ENCODE measurements at places on chromosomes 13 and 19.

- no peak for DNase-seq
These were observed 61.4 kb downstream of the SLC10A2 start for GRCh38 chr13:103004661-103005345.

DNA sequence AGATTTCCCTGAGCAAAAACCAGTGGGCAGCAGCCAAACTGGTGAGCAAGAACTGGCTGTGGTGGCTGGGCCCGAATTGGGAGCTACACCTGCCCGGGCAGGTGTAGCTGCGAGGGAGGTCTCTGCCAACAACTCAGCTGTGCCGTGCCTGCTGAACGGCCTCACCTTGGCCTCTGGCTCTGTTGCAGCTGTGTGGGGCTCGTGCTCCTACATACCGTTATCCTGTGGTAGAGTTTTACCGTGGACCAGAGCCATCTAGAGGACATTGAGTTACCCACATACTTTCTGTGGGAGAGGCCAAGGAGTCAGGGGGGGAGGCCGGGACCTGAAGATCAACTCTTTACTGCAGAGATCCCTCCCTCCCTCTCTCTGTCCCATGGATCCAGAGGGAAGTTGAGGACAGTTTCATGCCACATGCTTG, 113.2 kb downstream of the TM9SF2 start:
- no peak for DNase-seq

- no peak for DNase-seq
These were observed 6.1 kb upstream of the LILRA5 start for GRCh38 chr19:54319049-54319448.

DNA sequence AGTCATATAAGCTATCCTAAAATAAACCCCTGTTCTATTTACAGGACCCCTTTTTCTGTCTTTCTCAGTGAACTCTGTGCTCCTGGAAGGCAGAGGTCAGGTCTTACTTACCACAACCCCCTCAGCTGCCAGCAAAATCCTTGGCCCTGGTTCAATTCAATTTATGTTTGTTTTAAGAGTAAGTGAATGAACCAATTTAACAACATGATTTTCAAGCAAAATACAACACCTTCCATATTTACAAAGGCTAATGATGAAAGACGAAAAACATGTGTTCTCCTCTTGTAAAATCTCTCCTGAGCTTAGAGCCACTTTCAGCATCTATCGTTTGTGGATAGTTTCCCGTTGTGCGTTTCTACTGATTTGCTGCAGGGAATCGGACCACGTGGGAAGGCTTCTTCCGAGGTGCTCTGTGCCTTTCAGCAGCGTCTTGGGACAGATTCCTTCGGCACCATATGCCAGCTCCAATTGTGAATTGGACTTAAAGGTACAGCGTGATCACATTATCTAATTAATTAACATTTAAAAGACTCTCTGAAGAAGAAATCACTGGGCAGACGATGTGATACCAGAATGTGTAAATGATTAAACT, 411.7 kb downstream of the IRS2 start:
- no peak for DNase-seq

DNA sequence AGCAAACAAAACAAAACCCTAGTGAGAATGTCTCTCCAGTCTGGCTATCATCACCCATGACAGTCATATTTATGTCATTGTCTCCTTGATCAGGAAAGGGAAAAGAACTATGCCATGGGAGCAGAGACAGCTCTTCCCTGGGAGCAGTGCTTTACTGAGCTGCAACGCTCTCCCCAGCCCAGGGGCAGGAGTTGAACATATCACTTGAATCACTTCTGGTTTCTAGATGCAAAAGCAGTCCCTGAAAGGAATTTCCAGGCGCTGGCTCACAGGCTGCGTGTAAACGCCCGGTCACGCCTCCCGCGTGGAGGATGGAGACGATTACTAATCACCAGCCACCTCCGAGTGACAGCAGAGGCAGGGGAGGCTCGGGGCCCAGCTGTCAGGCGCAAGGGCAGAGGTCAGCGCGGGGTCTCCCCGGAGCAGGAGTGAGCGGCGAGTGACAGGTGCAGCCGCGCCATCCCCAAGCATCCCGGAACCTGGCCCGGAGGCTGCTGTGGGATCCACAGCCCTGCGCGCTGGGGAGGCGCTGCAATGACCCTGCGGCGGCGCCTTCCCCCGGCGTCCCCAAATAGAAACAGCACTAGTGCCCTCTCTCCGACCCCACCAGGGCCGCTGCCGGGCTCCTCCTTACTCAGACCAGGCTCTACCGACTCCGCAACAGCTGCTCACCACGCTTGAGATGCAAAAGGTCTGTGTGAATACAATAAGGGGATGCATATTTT, 23.5 kb upstream of the DCLK1 start:
- no peak for DNase-seq

DNA sequence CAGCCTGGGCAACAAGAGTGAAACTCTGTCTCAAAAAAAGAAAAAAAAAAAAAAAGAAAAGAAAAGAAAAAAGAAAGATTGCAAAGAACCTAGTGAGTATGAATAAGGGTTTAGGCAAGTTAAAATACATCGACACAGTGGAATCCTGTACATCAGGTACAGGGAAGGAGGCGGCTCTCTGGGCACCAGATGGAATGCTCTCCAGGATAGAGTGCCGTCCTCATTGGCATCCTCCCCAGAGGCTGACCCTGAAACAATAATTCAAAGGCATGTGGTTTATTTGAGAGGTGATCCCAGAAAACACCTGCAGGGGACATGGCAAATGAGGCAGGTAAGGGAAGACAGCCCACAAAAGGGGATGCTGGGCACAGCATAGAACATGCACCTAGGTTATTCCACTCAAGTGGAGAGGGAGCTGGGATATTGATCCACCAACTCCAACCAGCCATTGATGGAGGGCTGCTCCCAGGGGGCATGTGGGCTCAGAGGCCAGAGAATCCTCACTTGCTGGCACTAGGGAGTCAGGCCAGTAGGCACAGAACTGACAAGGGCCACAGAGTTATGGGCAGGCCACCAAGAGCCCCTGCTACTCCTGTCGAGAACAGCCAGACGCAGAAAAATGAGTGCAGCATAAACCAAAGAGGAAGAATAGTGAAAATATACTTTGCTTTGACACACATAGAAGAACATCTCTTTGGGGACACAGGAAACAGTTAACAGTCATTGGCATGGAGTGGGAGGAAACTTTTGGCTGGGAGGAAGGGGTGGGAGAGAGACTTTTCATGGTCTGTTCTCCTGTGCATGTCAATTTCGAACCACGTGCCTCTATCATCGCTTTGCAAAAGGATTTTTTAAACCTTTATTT, 4.2 kb downstream of the TSPAN16 start:
- DNase-seq = no peak

GRCh38 chr19:35609851-35610353, 2.6 kb upstream of the HAUS5 start:
- no peak for DNase-seq

DNA sequence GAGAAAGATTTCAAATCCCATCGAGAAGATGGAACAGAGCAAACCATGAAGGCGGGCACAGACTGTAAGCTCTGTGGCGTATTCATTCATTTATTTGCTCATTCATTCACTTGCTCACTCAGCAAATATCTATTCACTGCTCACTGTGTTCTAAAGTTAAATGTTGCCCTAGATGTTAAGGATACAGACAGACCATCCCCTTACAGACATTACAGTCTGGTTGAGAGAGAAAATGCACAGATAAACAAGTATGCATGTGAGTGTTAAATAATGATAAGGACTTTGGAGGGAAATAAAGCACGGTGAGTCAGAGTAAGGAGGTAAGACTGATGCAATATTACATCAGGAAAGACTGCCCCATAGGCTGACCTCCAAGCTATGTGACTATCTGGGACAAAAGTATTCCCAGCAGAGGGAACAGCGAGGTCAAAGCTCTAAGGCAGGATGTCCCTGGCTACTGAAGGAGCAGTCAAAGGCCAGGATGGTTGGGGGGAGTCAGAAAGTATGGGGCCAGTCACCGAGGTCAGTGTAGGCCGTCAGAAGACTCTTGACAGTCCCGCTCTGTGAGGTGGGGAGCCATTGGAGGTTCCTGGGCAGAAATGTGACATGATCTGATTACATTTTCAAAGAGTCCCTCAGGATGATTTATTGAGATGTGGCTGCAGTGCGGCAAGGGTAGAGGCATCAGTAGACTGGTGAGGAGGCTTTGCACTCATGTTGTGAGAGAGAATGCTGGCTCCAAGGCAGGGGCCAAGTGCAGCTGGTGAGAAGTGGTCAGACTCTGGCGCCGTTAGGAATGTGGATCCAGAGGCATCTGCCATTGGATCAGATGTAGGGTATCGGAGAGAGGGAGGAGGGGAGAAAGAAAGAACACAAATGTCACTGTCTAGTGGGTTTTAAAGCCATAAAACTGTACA, 37.9 kb downstream of the MBNL2 start:
- DNase-seq = no peak

GRCh38 chr13:101065329-101065728, 351.0 kb downstream of the NALCN start:
- DNase-seq = no peak

- no peak for DNase-seq
These were observed 74.1 kb downstream of the ABCC4 start for GRCh38 chr13:95226932-95227695.

GRCh38 chr13:21402586-21403307, 56.4 kb downstream of the ZDHHC20 start:
- DNase-seq = no peak

DNA sequence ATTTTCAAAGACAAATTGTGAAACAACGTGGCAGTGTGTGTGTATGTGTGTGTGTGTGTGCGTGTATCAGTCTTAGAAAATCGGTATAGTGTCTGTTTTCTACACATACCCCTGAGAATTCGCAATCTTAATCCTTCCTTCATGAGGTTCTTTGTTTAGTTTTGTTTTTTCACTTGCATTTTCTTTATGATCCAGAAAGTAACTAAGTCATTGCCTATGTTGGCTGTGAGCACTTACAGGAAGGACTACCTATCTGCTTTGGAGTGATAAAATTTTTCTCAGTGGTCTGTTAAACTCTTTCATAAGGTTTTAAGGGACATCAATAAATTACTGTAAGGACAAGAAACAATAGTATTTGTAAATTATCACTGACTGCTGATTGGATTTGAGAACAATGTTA, 1587.1 kb downstream of the PCDH9 start:
- DNase-seq = no peak

- DNase-seq = no peak
These were observed 16.4 kb downstream of the SIX5 start for GRCh38 chr19:45752639-45753038.

DNA sequence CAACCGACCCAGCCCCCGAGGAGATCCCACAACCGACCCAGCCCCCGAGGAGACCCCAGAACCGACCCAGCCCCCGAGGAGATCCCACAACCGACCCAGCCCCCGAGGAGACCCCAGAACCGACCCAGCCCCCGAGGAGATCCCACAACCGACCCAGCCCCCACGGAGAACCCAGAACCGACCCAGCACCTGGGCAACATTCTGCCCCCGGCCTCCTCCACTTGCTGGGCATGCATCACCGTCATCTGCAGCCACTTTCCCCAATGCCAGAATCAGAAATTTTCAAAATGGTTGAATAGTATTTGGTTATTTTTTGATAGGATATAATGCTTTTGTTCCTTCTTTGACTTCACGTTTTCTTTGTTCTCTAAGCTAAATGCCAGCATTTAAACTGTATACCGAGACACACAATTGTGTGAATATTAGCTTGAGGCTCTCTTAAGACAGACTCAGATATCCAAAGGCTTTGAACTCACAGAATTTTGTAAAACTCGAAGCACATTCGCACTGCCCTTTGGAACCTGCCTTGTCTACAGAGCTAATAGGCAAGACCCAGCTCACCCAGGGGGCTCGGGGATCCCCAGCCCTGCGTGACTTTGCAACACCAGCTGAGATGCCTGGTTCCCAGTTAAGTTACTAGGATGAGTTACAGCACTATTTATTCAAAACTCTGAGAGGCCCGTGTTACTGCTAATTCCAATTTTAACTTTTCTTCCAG, 15.5 kb upstream of the RASA3 start:
- no peak for DNase-seq

- DNase-seq = peak; percentile 77
These were observed 47.6 kb downstream of the PTPRS start for GRCh38 chr19:5292822-5293611.

GRCh38 chr19:58009666-58010301, 7.2 kb upstream of the ZNF606 start:
- peak; percentile 92 for DNase-seq

DNA sequence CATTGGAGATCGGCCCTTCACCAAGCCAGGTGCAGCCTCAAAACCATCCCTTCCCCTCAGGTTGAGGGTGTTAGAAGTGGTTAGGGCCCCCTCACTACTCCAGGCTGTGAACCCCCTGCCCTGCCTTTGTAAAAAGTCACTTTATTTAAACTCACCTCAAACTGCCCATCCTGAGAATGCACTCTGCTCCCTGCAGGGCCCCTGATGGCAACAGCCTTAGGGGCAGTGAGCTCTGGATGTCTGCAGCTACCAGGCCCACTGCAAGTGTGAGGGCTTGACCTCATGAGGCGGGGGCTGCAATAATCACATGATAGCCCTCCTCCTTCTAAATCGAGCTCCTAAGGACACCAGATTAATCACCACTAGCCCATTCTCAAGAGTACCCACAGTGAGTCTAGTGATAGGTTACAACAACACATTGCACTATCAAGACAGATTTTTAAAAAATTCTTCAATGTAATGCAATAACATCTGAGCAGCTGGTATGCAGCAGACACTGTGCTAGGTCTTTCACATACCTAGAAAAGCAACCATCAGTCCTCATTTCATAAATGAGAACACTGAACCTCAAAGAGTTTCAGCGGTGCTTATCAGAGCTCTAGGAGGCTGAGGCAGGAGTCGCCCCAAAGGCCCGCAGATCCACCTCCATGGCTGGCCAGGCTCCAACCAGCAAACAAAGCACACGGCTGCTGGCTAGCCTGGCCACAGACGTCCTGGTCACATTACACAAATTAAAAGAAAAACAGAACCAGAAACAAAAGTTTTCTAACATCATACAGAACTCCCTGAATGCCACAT, 26.0 kb downstream of the SLC7A1 start:
- no peak for DNase-seq

GRCh38 chr13:86608701-86609100, 809.5 kb upstream of the SLITRK6 start:
- no peak for DNase-seq

DNA sequence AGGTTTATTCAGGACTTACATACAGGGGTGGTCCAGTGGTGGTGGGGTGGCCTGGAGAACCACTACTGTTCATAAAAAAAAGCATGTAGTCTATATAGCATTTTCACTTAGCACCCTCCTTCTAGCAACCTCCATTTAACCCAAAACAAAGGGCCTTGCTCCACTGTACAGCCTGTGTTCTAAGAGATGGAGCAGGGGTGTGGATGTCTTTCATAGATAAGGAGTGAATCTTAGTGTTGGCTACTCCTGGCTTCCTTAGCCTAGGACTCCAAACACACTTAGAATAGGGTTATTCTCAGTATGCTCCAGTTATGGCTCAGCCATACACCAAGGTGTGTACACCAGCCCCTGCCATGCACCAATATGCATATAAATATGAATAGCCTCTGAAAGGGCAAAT, 95.2 kb downstream of the ELF1 start:
- DNase-seq = no peak

Data from muscle of arm (tissue), 14 donors.